ENCODE measurements at places on chromosomes 16 and 17. TPM values are rescaled to one million over a fixed set of nuclear protein-coding genes. Genes with fewer than 3 reads are reported as not detected.

The ATXN7L3 gene
- 32.4 TPM for total RNA-seq

The ARL6IP1 gene
- 189 TPM for total RNA-seq

The SHCBP1 gene
- 0.90 TPM for total RNA-seq

- DNase-seq = no peak
These were observed 5.7 kb upstream of the CISD3 start for GRCh38 chr17:38724337-38724988.

DNA sequence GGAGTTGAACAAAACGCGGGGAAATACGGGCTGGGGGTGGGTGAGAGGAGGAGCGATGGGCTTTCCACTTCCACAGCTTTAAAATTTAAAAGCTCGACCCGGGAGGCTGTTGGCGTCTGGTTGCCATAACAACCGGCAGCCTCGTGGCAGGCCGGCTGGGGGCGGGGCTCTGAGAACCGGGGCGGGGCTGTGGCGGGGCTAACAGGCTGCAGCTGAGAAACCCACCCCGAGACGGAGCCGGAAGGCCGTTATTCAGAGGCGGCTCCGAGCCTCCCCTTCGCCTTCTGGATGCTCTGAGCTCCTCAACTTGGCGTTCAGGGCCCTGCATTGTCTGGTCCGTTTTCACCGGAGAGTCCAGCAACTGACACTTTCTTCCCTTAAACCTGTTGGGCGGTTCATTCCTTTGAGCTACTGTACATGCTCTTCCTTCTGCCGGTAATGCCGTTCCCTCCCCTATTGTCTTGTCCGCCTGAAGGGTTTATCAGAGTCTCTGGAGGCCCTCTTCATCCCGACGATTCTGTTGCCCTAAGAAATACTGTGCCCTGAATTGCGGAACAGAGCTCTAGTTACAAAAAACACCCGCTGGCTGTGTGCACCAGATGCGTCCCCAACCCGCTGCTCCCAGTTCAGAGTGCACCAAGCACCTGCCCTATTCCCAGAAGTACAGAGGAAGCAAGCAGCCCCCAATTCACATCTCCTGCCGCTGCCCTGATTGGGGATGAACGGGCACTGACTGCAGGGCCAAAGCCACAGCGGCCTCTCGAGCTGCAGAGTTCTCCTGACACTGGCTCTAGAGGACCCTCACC is 596 bp downstream of the DNAAF8 start:
- DNase-seq = peak; percentile 45

DNA sequence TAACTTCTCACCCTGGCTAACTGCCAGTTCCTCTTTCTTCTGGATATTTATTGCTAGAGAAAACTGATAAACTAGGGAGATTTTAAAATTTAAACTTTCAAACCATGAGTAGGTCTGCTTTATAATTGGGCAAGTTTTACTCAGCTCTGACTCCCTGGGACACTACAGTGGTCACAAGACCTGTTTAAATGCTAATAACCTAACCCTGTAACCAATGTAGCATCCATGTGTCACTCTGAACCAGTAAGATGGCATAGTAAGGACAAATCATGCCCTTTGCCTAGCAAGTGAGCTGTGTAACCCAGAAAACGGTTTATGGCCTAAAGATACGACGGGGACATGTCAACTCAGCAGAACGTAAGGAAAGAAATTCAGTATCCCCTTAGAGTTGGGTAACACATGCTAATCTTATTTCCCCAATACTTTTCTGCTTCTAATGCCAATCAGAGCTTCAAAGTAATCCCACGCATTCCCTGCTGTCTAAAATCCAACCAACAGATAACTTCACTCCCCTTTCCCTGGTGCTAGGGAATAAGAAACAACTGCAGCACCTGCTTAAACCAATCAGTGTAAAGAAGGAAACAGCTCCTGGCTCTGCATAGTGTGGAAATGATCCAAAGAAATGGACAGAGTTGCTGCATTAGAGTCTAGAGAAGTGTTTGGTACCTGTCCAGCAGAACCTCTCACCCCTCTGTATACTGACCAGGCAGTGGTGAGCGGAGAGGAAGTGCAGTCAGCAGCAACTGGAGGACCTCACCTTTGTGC is 85.7 kb downstream of the NCOR1 start:
- no peak for DNase-seq

DNA sequence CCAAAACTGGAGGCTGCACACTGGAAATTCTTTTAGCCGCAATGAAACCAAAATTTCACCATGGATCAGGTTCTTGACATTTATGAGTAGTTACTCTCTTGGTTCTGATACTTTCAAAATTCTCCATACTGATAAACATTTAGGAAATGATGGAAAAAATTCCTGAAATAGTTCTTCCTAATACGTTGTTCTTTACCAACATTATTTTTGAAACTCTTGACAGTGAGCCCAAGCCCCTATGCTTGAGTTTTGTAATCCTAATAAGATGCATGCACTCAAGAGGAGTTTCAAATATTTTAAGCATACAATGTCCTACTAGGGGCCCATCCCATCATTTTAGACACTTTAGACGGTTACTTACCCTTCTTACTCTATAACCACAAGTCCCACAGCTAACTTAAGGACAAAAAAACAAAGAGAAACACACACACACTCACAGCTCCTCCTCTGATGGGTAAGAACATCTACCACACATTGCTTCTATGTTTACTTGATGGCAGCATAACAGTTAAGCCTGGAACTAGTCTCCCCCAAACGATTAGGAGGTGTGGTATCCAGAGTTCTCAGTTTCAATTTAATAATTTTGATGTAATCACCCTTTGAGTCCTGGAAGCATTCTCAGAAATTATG is 3.7 kb downstream of the VEZF1 start:
- no peak for DNase-seq

All from bronchial epithelial cell (primary cell).